ENCODE measurements at places on chromosomes 6 and 20.

DNA sequence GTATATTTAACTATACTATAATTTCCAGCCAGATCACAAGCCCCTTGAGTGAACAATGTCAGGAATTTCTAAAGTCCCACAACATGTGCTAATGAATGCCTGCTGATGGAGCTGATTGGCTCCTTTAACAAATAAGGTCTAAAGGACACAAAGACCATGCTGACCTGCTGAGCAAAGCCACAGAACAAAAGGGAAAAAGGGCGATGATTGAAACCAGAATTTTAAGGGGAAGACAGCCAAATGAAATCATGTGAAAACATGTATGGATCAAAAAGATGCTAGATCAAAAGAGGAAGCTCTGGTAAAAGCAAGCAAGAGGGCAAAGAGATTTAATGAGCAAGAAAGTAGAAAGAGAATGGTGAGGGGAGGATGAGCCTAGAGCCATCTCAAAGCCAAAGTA lies 105.6 kb downstream of the DCDC2 start:
- no peak for DNase-seq

GRCh38 chr20:56442389-56443365 lies 25.8 kb upstream of the RTF2 start:
- no peak for DNase-seq

DNA sequence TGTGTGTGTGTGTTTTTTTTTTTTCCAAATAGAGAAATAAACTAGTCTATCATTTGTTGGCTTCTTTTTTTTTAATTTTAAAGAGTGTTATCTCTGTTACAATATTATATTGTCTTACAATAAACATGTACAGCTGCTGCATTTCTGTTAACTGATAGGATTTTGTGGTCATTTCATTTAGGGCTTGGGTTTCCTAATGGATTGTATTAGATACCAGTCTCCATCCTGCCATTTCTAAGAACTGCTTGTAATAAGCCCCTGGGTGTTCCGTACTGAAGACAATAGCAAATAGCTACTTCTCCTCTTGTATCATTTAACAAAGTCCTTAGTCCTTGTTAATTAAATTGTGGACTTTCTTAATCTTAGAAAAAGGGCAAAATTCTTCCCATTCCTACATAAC lies 45.7 kb downstream of the SOBP start:
- no peak for DNase-seq

DNA sequence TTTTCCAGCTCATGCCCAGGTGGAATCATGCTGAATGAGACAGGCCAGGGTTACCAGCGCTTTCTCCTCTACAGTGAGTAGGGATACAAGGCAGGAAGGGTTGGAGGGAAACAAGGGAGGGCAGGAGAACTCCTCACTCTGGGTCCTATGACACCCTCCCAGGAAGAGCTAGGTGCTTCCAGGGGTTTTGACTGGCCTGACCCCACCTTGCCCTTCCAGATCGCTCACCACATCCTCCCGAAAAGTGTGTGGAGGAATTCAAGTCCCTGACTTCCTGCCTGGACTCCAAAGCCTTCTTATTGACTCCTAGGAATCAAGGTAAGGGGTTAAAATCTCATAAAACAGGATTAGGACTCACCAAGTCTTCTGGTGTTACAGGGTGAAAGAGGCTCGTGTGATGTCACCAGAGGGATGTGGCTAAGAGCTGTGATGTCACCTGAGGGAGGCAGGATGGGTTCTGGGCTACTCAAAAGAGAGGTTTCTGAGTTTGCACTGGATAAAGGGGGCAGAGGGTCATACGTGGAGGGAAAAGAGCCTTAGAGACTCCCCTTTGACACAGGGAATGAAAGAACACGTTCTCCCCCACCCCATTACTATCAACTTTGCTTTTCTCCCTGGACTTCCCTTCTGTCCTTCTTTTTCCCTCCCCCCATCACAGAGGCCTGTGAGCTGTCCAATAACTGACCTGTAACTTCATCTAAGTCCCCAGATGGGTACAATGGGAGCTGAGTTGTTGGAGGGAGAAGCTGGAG lies 1.9 kb downstream of the APOM start:
- DNase-seq: no peak

DNA sequence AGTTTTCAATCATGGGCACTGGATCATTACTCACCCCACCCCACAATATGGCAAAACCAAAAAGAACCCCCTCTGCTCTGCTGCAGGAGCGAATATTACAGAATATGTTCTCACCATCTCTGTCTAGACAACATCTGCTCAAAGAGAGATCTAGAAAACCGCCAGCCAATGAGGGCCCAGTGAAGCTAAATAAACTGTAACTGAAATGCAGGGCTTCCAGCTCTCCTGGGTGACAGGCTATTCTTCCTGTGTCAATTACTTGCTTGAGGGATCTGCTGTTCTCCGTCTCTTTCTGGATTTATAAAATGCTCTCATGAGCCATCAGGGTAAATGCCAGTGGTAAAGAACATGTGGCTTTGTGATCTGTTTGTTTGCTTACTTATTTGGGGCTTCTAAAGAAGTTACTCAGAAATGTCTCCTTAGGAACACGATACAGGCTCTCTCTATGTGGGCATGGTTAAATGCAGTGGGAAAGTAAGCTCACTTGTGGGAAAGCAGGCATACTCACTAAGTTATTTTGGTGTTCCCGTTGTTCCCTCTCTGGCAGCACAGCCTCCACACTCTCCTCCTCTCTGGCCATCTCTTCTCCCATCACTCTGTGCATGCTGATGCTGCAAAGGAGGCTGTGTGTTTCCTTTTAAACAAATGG lies 44.8 kb downstream of the TTI1 start:
- DNase-seq: no peak

All from heart right ventricle (tissue), 16 donors.